ENCODE measurements at places on chromosomes 16 and 17.

DNA sequence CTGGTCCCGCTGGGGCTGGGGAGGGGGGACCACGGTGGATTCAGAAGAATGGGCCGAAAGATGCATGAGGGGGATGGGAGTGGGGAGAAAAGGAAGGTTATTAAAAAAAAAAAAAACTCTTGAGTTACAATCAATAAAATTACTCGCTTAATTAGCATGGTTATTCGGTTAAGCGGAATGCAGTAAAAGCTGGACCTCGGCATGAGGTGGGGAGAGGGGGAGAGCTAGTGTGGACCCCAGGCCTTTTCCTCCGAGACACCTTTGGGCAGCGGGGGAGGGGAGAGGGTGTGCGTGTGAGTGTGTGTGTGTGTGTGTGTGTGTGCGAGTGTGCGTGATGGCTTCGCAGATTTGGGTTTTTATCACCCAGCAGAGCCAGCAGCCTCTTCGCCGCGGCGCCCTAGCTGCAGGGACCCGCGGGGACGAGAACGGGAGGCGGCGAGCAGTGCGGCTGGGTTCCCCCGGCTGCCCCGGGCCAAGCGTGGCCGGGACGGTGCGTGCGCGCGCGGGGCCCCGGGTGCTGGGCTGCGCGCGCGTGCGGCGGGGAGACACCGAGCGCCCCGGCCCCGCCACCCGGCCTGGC lies 3.7 kb downstream of the BAHCC1 start:
- no peak for ATAC-seq

DNA sequence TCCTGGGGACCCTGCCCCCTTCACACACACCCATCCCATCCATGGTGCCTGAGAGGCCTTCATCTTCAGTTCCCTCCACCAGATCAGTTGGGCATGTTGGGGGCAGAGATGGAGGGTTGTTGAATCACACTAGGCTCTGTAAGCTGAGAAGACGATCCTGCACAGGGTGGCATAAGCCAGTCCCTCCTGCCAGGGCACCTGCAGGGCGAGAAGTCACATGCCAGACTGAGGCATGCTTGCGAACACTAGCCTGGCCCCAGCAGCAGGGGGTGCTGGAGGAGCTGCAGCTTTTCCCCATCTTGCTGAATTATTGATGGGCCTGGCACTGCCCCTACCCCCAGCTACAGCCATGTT lies 6.1 kb upstream of the TBX2 start:
- no peak for ATAC-seq

DNA sequence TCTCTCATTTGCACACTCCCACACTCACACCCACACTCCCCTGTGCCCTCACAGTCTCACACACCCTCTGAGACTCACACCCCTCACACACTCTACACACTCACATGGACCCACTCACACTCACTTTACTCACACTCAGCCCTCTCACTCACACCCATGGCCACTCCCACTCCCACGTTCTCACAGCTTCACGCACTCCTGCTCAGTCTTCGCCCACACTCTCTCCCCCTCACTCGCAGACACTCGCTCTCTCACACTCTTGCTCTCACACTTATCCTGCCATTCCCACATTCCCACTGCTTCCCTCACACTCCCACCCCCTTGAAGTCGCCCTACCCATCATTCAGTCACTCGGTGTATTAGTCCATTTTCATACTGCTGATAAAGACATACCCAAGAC lies 47.9 kb downstream of the CCDC182 start:
- no peak for ATAC-seq

DNA sequence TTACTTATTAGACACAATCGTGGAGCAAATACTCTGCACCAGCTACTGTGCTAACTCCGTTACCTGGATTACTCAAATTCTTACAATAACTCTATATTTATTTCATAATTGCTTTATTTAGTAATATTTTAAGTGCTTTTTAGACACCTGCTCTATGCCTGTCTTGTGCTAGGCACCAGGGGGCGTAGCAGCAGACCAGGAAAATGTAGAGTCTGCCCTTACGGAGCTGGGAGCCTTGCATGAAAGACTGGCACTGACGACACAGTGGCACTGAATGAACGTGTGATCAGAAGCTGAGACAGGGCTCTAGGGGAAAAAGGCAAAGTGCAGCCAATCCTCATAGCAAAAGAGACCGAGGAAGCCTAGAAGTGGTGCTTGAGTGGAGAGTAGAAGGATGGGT lies 486.5 kb downstream of the CDH13 start:
- ATAC-seq: no peak

DNA sequence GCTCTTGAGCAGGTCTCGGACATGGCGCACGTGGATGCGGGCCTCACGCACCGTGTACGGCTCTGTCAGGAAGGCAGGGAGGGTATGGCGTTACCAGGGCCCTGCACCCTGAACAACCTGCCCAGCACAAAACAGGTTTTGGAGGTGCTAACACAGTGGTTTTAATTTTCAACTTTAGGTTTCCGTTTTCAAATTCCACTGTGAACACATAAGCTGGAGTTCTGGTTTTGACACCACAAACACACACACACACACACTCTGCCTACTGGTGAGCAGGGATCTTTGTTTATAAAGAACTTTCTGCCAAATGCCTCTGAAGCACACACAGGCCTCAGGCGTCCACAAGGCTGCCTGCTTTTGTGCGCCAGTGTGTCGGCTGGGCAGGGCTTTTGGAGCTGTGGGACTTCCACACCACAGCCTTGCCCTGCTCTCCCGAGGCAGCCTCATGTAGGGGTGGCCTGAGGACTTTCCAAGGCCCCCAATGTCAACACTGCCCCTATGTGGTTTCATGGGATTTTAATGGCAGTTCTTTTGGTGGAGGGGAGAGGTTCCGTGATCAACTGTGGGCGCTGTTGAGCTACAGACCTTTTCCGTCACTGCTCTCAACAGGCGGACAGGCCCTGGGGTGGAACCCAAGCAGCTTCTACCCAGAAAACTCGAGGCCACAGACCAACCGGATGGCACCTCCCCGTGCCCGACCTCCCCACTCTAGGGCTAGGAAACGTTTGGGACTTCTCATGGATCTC lies 9.4 kb downstream of the CLUH start:
- ATAC-seq: no peak

GRCh38 chr16:52874042-52874441 lies 178.7 kb downstream of the CHD9NB start:
- ATAC-seq: no peak

GRCh38 chr17:47423406-47424295 lies 99.9 kb downstream of the EFCAB13 start:
- no peak for ATAC-seq

GRCh38 chr16:68267612-68268405 lies 3.5 kb downstream of the SLC7A6 start:
- no peak for ATAC-seq

GRCh38 chr17:74525781-74526288 lies 5.4 kb downstream of the CD300LB start:
- ATAC-seq: no peak

GRCh38 chr16:24921229-24921628 lies 75.5 kb downstream of the SLC5A11 start:
- no peak for ATAC-seq

GRCh38 chr17:43614561-43614960 lies 47.2 kb downstream of the MEOX1 start:
- ATAC-seq: no peak

- ATAC-seq: peak; percentile 17
These were observed 134.2 kb downstream of the HS3ST2 start for GRCh38 chr16:22948058-22948602.

DNA sequence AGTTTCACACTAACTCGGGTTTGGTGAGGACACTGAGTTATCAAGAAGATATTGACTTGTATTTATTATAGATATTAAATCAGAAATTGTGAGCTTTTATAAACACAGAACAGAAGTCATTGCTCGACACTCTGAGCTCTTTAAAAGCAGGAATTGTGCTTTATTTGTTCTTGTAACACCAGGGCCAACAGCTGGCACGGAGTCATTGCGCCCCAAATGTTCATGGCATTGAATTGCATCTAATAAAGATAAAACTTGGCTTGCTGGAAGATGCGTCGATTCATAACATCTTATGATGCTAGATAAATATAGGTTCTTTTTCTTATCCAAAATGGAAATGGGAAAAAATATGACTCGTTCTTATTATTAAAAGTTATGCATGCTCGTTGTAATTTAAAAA lies 11.8 kb upstream of the MLYCD start:
- no peak for ATAC-seq

DNA sequence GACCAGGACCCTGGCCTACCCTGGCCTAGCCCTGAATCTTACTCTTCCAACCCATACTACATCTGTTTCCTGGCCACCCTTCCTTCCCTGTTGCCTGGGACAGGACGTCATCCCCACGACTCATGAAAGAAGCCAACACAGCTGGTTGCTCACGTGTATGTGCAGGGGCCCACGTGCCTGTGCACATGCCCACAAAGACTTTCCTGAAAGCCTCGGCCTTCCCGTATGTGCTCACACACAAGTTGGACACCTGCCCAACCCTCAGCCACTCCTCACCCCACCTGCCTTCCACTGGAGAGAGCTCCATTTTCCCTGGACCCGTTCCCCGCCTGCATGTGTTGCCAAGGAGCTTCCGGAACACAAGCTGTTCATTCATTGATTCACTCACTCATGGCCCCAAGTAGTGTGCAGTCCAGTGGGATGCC lies 7.0 kb downstream of the PLXDC1 start:
- no peak for ATAC-seq

- no peak for ATAC-seq
These were observed 408.0 kb downstream of the SLC39A11 start for GRCh38 chr17:72684405-72685020.

- no peak for ATAC-seq
These were observed 1.8 kb upstream of the RASD1 start for GRCh38 chr17:17497845-17498520.

DNA sequence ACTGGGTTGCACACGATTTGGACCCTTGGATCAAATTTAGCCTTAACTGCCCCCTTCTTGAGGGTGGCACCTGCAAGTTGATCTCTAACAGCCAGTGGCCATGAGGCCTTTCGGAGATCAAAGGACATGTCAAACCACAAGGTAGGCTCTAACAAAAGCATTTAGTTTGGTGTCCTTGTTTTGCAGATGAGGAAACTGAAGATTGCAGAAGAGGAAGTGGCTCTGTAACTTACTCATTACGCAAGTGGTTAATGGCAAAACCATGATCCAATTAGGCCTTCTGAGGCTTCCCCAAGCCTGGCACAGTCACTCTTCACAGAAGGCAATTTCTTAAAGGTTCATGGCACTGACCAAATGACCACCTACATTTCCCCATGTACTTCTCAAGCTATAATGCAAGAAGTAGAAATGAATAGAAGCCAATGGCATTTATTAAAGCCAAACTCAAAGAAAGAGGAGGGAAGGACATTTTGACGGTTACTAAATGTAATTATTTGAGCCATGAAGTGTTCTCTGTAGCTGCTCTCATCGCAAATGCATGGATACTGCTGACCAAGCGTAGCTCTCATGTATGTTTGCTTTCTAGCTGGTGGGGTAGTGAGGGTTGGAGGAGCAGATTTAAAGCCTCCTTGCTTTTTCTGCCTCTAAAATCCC lies 32.8 kb upstream of the ABCC12 start:
- ATAC-seq: no peak

GRCh38 chr16:56615353-56615752 lies 7.0 kb downstream of the MT2A start:
- no peak for ATAC-seq

GRCh38 chr17:42456223-42457106 lies 2.2 kb upstream of the ATP6V0A1 start:
- no peak for ATAC-seq

GRCh38 chr17:28871056-28871579 lies 16.3 kb downstream of the ERAL1 start:
- ATAC-seq: peak; percentile 85

DNA sequence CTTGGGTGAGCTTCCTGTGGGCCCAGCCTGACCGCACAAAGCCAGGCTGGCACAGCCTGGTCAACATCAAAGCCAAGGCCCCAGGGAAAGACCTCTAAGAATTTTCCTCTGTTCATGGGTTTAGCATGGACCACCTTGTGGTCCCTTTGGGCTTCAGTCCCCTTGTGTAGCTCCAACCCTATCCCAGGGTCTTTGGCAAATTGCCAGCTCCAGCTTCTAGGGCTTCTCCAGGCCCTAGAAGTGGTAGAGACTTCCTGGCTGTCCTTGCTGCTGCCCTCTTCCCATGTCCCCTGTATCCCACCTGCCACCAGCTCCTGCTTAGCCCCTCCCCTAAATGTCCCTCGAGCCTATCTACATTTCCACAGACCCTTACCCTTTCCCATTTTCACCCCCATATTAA lies 9.7 kb upstream of the ITGA3 start:
- no peak for ATAC-seq

DNA sequence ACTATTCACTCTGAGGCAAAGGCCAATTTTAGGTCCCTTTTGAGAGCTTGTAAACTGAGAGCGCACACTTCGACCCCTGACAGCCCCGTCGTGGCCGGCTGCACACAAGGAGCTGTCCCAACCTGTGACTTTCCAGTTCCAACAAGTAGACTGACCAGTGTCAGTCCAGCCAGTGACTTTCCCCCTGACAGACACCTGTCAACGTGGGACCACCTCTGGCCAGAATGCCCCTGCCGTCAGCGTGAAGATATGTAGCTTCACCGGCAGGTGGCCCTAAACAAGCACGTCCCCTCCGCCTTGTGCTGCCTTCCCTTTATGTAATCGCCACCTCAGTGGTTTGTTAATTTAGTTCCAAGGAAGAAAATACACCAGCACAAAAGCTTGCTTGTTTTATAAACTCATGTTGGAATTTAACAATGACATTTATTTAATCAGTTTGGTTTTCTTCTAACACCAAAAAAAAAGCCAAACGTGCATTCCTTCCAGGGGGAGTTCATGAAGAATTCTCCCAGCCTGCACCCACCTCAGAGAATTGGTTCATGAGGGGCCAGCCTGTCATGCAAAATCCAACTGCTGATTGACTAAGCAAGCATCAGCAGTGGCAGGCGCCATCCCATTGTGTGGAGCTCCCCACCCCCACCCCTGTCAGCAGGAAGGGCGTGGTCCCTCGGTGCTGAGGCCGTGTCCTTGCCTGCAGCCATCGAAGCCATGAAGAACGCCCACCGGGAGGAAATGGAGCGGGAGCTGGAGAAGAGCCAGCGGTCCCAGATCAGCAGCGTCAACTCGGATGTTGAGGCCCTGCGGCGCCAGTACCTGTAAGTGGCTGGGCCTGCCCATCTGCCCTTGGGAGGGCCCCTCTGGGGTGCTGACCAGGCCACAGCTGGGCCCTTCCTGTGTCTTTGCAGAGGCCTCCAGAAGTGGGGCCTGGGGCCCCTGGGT lies 33.9 kb downstream of the PLD6 start:
- no peak for ATAC-seq

DNA sequence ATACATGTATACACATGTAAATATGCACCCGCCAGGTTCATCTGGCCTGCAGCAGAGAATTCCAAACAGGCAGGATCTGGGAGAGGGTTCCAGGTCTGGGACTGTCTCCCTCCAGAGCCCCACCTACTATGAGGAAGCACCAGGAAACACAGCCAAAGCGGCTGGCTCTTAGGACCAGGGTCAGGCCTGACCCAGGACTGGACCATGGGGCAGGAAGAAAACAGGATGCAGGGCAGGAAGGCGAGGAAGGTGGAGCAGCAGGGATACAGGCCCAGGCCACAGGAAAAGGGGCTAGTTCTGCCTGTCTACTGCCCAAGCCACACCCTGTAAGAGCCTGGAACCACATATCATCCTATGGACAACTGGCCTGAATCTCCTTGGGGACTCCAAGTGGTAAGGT lies 2.2 kb downstream of the HID1 start:
- no peak for ATAC-seq
